ENCODE measurements at places on chromosomes 5 and 9.
A peak's percentile ranks its signal among the peaks of the same experiment; 100 is the strongest.

DNA sequence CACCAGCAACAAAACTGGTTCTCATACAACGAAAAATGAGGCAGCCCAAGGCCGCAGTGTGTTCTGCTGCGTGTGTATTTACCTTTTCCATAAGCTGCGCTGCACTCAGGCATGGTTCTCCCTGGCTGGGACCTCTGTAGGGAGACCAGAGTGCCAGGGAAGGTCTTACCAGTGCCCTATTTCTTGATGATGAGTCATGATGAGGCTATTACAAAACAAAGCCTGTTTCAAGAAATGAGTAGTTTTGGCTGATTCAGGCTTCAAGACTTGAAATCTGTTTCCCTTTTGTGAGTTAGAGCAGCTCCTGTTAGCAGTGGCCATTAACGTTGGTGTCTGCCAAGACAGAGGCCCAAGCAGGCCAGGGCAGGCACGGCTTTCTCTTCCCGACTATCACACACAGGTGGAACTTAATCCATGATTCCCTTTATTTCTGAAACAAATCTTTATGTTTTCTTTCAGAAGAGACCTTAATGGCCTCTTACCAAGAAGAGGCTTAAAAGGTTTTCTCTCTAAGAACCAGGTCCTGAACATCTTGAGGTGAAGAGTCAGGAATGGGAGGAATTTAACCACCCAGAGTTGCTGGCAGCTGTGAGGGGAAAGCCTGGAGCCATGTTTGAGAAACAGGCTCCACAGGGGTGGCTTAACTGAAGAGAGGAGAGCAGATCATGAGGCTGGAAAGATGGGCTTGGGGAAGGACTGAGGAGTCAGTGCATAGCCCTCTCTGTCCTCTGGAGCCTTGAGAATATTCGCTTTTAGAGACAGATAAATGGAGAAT lies 41.4 kb upstream of the TIFAB start:
- DNase-seq, result peak; percentile 95

DNA sequence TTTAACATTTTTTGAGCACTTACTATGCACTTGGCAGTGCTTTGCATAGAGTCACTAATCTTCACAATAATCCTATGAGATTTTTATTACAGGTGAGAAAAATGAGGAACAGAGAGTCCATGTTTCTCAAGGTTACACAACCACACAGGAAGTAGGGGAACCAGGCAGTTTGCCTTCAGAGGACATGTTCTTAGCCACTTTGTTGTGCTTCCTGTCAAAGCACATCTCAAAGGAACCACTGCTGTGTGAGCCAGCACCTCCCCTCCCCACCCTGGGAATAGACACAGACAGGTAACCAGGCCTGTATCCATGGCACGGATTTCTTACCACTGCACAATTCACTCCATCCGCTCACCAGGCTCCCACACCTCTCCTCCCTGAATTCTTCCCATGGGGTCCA lies 6.3 kb upstream of the DNAJB5 start:
- DNase-seq, result peak; percentile 81

DNA sequence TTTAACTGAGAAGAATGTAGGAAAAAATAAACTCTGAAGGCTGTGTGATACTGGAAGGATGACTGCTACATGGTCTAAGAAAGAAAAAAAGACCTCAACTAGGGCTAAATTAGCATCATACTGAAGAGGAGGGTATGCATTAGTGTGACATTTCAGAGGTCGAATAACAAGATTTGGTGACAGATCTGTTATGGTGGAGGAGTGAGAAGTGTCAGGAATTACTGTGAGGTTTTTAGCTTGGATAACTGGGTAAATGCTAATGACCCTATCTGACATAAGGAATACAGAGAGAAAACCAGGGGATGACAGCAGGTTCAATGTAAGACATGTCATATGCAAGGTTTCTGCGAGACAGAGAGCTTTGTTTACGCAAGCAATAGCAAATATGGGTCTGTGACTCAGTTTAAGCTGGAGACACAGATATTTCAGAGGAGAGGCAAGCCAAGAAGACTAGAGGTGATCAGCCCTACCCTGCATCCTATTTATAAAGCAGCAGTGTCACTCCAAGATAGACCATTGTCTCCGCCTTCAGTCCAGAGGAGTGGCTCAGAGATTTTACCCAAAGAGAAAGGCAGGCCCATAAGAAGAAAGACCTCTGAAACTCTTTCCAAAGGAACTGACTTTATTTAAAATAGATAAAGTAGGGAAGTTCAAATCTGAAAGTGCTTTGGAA lies 44.3 kb downstream of the FBN2 start:
- DNase-seq, result no peak

DNA sequence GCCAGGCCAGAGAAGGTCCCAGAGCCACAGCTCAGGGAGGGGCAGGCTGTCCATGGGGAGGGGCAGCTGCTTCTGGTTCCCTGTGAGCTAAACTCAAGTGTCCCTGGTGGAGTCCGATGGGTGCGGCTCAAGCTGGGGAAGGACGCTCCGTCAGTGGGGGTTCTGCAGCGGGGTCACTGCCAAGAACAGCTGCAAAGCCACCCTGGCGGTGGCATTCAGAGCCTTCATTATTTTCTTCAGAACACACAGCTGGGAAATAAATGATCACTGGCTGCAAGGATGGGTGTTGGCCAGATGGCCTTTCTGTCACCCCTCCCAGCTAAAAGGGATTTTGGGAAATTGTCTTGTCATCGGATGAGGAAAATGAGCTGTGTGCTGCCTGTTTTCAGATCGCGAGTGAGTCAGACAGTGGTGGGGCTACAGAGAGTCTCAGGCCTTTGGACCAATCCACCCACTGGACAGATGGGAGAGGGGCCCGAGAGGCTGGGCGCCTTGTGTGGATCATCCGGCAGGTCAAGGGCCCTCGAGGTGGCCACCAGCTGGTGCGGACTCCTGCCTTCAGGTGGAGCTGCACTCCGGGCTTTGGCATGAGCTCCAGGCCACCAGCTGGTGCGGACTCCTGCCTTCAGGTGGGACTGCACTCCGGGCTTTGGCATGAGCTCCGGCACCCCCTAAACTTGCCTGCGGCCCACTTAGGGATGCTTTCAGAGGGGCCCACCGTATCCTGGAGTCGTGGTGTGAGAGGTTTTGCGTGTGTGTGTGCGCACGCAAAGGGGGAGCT lies 17.9 kb upstream of the GFPT2 start:
- no peak for DNase-seq

- DNase-seq, result no peak
Observed at GRCh38 chr5:2192496-2192895, 309.8 kb upstream of the IRX4 start.

- peak; percentile 24 for DNase-seq
Observed at GRCh38 chr5:115487168-115487567, 57.4 kb downstream of the FEM1C start.

DNA sequence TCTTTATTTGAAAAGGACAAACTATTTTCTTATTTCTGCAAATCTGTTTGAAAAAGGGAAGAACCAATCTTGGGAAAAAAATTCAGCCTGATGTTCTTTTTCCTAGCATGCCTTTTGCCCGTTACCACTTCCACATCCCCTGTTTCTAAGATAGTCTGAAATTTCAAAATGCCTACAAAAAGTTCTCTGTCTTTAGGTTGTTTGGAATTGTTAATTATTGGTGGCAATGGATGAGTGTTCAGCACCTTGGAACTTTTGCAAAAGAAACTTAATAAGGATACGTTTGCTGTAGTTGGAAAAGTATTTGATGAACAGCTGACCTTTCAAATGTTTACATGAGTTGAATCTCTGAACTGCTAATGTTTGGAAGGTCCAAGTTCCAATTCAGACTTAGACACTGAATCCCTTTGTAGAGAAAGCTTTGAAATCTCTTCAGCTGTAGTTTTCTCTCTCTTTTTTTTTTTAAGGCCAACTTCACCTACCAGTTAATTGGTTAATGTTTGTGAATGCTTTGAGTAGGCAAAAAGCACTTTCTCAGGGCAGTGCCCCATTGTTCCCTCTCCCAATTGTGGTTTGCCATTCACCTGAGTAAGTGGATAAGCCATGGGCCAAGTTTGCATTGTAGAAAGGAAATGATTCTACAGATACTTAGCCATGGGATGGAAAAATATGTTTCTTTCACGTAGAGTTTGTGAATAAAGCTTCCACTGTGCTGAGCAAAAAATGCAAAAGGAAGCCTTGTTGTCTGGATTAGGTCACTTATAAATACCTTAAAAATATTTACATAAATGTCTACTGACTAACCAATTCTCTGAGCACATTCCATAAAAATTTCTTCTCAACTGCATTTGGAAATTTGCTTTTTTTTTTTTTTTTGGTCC lies 156.4 kb upstream of the ELL2 start:
- DNase-seq, result no peak

DNA sequence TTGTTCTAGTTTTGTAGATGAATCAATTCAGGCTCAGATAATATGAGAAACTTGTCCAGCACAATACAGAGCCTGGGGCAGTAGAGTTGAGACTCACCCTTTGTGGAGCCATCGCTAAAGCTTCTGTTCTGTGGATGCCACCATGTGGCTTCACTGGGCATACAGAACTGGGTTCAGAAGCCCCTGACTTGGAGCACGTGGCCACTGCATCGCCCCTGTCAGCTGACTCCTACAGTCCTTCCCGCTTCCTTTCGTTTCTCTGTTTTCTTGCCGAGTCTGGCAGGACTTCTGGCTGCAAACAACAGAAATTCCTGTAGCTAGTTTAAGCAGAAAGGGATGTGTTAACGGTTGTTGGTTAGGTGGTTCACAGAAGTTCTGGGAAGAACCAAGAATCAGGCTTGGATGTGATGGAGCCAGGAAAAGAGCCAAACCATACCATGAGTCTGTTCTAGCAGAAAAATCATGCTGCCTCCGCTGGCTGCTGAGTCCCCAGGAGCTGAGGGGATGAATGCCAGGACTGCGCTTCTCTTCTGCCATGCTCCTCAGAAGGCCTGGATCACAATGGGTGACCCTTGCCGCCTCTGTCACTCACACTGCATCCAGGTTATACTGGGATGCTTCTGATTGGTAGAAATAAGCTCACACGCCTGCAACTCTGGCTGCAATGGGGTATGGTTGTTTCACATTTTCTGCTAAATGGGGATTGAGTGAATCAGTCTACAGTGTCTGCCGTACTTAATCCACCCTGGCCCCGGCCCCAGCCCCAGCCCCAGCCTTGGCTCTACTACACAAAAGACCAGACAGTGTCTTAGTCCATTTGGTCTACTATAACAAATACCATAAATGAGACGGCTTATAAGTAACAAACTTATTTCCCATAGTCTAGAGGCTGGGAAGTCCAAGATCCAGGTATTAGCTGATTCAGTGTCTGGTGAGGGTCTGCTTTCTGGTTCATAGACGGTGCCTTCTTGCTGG lies 262.5 kb downstream of the GOLPH3 start:
- DNase-seq, result no peak

- peak; percentile 43 for DNase-seq
Observed at GRCh38 chr9:124480621-124480981, 26.6 kb downstream of the NR5A1 start.

DNA sequence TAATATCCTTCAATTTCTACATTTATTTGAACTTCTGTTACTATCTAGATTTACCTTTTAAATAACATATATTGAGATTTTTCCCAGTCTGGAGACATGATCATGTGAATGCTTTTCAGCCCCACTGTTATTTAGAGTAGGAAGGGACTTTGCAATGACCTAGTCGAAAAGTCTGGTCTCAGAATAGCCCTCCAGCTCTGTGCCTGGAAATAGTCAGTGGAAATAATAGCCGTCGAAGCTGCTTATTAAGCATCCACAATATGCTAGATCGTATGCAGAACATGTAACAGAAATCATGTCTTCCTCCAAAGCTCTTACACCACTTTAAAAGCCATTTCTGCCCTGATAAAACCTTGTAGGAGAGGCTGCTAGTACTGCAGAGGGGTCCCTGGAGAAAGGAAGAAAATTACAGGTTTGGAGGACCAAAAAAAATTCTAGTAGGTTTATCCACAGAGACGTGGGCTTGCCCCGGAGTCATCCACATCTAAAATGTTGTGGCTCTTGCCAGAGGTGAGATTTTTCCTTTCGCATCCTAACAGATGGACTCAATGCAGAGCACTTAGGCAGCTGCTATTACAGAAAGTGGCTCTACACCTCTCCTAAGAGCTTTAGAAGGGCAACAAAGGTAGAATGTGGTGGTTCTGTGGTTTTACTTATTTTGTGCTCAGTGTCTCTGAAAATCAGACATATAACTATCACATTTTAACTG lies 2.5 kb upstream of the FGF1 start:
- no peak for DNase-seq

DNA sequence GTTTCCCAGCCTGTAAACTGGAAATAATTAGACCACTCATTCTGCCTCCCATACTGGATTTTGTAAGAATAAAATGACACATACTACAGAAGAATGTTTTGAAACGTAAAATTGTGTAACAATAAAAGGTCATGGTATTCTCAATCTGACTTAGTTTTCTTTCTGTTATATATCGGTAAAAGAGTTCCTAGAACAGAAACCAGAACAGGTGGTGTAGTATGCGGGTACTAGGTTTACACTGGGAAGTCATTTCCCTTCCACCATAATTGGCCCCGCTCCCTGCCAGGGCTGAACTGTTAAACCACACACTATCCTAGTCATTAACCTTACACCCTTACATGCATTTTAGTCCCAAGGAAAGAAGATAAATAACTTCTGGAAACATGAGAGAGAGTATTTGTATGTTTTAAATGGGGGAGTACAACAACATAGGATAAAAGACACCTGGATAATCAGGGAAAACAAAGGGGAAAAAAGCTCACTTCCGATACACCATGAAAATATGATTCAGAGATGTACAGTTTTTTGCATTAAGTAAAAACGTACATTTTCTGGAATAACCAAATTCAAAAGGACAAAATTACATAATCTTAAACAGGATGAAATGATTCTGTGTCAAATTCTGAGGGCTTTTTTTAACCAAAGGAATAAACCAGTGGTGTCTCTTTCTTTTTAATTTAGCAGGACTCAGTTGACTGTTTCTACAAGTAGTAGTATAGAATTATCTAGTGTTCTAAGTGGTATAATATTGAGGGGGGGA lies 199.7 kb downstream of the GLIS3 start:
- DNase-seq, result no peak

GRCh38 chr5:36815871-36816270 lies 60.7 kb upstream of the NIPBL start:
- no peak for DNase-seq

DNA sequence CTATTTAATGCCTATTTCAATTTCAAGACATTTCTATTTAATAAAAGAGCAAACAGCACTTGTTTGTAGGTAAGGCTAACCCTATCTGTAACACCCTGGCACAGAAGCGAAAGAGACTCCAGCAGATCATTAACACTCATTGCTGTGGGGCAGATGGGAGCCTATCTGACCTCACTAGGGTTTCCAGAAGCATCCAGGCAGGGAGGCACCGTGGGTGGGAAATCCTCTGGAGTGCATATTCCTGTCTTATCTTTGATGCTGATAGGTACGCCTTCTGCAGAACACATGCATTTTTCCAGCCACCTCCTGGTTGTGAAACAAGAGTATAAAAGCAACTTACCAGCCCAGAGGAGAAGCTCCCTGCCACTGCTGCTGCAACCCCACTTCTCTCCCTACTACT lies 233.7 kb downstream of the GLIS3 start:
- no peak for DNase-seq

- DNase-seq, result no peak
Observed at GRCh38 chr9:89418882-89419640, 78.9 kb downstream of the SEMA4D start.

DNA sequence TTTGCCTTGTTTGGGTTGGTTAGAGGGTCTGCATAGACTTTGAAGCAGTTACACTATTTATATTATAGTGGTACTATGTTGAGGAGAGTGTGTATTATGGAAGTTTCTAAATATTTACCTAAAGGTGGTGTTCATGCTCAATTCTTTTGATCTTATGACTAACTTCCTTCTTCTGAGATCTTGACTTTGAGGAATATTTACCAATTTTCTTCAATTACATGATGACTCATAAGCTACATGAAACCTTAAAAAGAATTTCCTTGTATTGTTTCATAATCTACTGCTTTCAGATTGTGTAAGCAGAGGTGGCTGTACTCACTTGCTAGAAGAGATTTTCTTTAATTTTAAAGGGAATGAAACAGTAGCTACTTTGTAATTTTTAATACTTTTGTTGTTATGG lies 276.1 kb downstream of the TAF11L14 start:
- peak; percentile 93 for DNase-seq

Measured in MV-4-11 (cell line).